Astrocyte of the hippocampus (primary cell): ENCODE measurements at places on chromosomes 1 and 21.

- peak; percentile 89 for DNase-seq
Observed at GRCh38 chr1:53182111-53182593, 14.5 kb upstream of the CPT2 start.

DNA sequence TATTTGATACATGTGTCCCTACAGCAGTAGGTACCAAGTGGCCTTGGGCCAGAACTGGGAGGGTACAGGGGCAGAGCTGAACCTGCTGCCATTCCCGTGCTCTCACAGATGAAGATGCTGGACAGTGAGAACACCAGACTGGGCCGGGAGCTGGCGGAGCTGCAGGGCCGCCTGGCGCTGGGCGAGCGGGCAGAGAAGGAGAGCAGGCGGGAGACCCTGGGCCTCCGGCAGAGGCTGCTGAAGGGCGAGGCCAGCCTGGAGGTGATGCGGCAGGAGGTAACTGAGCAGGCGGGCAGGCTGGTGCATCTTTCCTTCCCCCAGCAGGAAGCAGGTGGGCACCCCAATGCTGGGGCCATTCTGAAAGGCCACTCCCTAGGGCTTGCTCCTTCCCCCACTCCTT is 21.9 kb downstream of the MFAP2 start:
- DNase-seq = no peak

DNA sequence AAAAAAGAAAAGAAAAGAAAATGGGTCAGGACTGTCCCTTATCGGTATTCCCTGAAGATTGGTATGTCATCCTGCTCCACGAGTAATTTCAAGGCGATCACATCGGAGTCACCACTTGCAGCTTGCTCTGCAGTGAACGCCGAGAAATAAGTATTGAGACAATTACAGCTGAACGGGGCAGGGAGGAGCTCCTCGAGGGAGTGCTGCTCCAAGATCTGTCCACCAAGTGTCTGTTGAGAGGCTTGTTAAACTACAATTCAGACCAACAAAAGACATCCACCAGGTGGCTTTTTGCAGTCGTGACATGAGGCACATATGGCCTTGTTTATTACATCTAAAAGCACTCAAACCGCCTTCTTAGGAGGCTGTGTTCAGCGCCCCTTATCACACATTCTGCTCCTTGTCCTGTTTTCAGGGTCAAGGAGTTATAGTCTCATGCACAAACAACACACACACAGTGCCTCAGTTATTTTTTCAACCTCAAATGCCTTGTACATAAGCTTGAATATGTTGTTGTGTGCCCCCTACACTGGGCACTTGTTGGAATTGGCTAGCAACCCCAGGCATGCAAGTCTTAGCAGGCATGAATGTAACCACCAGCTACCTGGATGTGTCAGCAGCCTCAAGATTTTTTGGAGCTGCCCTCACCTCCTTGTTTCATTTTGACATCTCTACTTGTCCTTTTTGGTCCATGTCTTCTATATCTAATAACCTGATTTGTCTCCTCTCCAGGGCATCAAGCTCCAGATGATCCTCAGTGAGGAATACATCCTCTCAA is 13.0 kb upstream of the CD48 start:
- DNase-seq = no peak

DNA sequence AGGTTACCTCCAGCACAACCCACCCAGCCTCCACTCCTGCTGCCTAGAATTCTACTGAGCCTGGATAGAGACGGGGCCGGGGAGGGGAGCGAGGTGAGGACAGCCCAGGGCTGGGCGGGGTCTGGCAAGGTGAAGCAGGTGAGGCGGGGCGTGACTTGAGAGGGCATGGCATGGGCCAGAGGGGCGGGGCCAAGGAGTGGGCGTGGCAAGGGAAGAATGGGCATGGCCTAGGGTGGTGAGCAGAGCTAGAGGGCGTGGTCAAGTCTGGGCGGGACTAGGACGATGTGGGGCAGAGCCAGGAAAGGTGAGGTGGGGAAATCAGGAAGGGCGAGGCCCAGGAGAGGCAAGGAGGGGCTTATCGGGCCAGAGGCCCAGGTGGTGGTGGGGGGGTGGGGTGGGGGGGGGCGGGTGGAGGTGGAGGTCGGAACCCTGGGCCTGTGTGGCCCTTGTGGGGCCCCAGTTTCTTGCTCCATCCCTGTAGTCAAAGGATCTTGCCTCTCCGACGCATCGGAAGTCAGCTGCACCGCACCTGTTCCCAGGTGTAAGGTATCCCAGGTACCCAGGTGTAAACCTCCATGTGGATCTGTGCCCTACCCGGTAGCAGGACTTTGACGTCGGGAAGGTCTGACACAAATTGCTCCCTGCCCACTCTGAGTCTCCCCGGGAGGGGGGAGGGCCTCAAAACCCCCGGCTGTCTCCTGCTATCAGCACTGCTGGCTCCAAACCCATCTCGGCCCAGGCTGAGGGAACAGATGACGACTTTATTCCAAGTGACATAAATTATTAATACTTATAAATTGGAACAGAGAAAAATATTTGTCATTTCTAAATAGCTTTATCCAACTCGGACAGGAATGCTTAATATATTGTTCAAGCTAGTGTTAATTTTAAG is 32.9 kb upstream of the UTS2 start:
- no peak for DNase-seq

- peak; percentile 80 for DNase-seq
Observed at GRCh38 chr1:207959141-207959825, 48.4 kb upstream of the CD34 start.

DNA sequence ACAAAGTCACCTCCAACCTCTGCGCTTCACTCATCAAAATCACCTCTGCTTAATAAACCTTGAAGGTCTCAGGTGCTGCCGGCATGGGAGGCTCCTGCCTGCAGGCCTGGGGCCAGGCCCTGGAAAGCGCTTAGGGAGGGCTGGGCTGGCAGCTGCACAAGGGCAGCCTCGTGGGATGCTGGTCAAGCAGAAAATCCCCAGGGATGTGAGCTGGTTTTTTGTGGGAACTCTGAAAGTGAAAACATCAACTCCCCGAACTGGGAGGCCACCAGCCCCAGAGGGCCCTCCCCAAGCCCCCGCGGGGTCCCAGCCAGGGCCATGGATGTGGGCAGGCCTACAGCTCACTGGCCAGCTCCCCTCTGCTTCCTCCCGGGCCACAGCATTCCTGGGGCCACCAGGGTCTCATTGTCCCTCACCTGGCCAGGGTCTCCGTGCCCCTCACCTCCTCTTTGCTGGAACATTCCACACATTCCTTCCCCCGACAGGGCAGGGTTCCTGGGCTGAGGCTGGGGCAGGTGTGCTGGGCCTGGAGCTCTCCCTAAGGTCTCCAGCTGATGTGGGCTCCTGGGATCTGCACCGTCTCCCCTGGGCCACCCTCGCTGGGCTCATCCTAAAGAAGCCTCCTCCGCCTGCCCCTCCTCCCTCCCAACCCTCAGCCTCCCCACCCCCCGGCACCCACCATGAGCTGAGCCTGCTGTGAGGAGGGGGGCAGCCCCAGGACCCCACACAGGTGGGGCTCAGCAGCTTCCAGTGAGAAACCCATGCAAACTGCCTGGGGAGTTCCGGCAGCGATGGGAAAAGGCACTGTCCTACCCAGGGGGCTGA is 36.0 kb upstream of the POFUT2 start:
- peak; percentile 60 for DNase-seq

GRCh38 chr21:31913182-31913608 is 40.4 kb downstream of the HUNK start:
- DNase-seq = no peak

GRCh38 chr1:211333906-211334305 is 7.3 kb downstream of the TRAF5 start:
- no peak for DNase-seq

DNA sequence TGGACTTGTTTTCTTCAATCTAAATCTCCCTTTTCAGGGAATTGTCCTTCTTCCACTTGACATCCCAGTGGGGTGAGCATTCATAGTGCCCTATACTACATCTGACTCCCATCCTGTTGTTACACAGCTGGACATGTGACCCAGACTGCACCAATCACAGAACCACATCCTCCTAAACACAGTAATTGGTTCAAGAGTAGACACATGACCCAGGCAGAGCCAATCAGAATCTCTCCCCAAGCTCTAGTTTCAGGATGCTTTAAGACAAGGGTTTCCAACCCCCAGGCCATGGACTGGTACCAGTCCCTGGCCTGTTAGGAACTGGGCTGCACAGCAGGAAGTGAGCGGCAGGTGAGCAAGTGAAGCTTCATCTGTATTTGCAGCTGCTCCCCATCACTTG is 5.6 kb upstream of the DDOST start:
- no peak for DNase-seq

DNA sequence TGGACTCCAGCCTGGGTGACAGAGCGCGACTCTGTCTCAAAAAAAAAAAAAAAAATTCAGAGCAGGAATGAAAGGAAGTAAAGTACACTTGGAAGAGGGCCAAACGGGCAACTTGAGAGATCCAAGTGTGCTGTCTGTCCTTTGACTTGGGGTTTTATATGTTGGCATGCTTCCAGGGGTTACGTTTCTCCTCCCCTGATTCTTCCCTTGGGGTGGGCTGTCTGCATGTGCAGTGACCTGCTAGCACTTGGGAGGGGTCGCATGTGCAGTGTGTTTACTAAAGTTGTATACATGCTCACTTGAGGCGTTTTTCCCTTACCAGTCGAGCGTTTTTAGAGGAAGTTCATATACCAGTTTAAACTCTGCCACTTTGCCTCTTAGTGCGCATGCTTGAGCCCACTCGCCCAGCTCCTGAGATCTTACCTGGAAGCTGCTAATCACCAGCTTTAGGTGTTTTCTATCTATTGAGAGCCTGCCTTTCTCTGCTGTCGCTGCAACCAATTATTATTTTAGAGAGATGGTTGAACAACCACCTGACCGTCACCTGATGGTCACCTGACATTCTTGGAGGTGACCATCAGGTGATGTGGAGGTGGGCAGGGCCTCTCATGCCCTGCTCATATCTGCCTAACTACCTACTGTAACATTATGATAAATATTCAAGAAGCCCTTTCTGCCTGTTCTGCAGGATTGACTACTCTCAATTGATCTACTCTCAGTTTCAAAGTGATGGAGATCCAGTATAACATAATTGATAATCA is 140.1 kb downstream of the MACF1 start:
- no peak for DNase-seq
